Jurkat, Clone E6-1 (cell line): ENCODE measurements at places on chromosomes 16 and 17.
A peak's percentile ranks its signal among the peaks of the same experiment; 100 is the strongest.

GRCh38 chr16:6558126-6558525 lies 774.5 kb upstream of the RBFOX1 start:
- DNase-seq: no peak

DNA sequence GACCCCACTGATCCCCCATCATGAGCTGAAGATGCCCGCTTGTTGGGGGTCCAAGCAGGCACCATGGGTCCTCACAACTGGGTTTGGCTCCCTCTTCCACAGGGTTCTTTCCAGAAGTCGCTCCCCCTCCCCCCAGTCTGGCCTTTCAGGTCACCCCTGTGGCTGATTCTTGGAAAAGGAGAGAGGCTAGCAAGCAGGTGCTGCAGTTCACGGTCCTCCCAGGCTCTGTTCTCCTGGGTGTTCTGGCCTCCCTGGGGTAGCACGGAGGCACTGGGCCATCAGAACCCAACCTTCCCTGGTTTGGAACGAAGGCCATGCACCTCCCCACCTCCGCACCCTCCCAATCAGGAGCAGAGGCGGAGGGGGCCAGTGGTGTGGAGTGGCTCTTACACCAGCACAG lies 18.9 kb downstream of the CACNA1G start:
- DNase-seq: no peak

- no peak for DNase-seq
Measured at GRCh38 chr17:50219939-50220465, 18.6 kb upstream of the COL1A1 start.

GRCh38 chr17:44536090-44536953 lies 21.0 kb upstream of the FZD2 start:
- no peak for DNase-seq

- DNase-seq: no peak
Measured at GRCh38 chr16:17311333-17312093, 159.2 kb downstream of the XYLT1 start.

DNA sequence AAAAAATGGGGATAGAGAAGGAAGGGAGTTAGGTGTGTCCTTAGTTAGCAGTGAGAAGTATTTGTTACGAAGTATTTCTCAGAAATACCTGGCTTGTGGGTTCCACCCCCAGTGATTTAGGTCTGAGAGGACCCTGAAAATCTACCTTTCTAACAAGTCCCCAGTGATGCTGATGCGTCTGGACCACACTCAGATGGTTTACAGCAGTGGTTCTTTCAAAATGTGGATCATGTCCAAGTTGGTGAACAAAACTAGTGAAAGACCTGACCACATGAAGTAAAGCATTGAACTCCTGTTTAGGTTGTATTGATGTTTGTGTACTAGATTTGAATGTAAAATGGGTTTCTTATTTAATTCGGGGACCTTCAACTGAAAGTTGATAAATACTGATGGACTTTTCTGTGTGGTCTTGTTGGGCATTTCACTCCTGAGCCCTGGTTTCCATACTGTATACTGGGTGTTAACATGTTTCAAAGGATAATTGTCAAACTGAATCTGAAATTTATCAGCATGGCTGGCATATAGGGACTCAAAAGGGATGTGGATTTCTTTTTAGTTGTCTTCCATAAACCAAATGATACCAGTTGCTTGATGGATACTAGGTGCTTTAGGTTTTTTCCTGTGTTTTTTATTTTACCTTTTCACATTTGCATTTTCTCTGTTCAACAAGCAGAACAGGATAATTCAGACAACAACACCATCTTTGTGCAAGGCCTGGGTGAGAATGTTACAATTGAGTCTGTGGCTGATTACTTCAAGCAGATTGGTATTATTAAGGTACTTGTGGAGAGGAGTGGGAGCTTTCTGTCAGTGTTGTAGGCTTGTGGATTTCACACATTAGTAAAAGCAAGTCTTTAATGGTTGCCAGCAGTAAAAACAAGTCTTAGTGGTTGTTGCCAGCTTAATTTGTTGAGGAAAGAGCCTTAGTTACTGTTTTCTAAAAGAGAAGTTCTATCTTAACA lies 8.8 kb downstream of the FUS start:
- no peak for DNase-seq

DNA sequence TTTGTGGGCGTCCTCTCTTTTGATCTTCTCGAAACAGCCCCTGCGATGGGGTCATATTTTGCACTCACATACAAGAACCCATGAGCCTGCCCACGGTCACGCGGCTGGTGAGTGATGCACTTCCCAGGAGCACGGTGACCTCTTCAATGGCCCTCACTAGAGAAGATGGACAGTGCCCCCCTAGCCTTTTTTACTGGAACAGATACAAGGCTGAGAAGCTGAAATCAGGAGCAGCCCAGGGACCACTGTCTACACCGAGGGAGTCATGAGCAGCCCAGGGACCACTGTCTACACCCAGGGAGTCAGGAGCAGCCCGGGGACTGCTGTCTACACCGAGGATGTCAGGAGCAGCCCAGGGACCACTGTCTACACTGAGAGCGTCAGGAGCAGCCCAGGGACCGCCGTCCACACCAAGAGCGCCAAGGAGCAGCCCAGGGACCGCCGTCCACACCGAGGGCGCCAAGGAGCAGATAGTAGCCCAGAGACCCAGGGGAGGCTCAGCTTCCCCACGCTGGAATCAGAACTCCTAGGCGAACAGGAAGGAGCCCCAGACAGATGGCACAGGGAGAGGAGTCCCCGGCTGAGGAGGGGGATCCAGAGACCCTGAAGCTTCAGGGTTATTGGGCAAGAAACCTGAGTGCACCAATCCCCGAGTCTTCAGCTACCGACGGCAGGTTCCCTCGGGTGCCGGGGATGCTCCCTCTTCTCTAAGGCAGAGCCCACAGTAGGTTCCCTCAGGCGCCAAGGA lies 23.7 kb downstream of the ACSF3 start:
- DNase-seq: no peak

DNA sequence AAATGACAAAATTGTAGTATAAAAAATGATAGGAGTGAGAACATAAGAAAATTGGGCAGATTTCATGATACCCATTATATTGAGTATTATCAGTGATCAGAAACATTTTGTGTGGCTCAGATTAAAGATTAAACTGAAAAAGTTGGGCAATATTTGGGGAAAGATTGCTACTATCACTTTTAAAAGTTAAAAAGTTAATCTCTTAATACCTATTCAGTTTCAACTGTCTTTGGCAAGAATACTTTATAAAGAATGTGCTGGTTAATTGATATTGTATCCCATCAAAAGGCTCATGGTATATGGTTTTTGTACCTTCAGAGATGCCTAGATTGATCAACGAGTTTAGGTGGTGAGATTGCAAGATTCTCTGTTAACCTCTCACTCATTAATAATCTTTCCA lies 55.8 kb downstream of the BPTF start:
- no peak for DNase-seq

DNA sequence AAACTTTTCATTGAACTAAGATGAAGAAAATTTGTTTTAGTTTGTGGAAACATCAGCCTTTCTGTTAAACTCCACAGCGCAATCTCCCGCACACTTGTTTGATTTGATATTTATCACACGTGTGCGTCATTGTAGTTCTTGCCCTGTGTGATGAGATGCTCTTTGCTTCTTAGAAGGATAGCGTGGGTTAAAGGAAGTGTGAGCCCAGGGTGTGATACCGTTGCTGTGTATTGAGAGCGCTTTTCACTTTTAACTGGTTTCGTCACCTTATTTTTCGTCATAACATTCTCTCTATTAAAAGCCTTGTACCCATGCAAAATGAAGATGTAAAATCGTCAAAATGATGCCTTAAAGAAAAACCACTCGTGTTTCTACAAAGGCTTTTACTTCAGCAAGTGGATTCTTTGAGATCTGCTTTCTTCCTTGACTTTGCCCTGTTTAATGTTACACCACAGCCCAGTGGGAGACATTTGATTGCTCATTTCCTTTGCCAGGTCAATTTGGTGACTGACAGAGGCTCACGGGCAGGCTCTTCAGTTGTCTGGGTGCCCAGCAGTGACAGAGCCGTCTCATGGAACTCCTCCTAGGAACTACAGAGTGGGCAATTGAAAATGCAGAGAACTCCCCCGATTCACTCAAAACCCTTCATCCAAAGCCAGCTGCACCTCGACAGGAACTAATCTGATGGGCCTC lies 61.1 kb downstream of the RPA1 start:
- no peak for DNase-seq

DNA sequence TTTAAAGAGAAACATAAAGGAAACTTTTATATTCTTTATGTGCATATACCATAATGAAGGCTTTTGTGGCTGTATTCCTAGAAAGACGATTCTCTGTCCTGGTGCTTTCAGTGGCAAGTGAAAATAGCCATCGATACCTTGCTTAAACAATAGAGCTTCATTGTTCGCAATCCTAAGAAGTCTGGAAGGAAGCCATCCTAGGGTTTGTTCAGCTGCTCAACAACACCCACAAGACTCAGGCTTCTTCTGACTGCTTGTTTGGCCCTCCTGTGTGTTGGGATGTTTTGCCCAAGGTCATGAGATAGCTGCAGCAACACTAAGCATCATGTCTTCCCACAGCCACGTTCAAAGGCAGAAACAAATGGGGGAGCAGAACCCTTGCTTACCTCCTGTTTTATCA lies 36.1 kb upstream of the COX10 start:
- DNase-seq: no peak

GRCh38 chr17:915538-916201 lies 63.9 kb downstream of the NXN start:
- no peak for DNase-seq

DNA sequence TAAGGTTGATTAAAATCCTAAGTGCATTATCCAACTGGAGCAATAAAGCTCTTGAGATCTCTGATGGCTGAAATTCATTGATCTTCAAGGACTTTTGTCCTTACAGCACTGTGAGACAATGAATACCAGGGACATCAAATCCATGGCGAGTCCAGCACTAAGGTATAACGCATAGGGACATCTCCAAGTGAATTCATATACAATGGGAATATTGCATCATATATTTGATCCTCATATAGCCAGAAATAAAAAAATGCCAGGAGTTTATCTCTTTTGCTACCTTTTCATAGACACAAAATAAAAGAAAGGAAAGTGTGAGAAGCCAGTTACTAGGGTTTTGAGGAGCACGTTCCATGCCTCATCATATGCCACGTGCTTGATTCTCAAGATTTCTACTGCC lies 112.5 kb upstream of the CDH13 start:
- no peak for DNase-seq

- no peak for DNase-seq
Measured at GRCh38 chr16:12557786-12558185, 245.9 kb downstream of the CPPED1 start.

DNA sequence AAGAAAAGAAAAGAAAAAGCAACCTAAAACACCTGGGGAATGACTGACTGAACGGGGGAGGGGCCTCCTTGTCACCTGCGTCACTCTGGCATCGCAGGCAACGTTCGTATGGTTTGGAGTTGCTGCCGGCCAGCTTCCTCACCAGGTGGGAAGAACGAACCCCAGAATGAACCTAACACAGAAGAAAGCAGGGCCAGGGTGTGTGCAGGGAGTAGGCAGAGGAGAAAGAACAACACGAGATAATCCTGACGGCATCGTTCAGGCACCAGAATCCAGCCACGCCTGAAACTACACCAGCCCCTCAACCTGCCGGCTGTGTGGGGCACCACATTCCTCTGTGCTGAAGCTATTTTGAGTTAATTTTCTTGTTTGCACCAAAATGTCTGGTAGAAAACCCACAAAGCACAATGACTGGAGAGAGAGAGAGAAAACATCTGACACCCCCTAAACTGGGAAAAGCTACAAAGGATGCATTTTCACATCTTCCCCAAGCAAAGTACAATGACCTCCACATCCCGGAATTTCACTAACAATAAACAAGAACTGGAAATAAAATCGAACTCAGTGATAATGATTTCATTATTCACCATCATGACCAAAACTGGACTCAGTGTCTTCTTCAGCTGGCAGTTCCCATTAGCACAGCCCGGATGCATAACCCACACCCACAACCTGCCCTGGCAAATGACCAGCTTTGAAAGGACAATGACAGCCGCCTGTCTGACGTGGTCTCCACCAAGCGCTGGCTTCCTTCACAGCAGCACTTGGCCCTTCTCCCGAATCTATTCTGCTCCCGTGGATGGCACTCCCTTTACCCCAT lies 23.6 kb downstream of the RAB40B start:
- no peak for DNase-seq

DNA sequence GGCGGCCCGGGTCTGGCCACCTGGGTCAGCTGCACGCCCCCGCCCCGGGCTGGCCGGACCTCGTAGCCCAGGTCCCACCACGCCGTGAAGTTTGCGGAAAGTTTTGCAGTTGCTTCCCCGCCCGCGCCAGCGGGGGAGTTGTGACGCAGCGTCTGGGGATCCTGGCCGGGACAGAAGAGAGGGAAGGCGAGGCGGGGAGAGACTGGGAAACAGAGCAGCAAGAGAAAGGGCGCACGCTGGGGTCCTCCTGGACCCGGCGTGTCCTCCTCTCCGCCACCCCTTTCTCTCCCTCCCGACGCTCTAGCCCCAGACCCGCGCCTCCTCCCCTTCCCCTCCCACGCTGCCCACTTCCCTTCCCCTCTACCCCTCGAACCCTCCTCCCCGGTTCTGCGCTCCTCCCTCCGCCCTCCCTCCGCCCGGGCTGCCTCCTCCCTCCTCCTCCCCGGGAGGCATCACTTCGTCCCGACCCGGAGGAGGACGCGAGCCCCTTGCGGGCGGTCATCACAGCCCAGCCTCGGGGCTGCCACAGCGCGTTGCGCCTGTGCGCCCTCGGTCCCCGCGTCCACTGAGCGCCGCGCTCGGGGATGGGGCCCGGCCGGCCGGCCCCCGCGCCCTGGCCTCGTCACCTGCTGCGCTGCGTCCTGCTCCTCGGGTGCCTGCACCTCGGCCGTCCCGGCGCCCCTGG lies at the start of gene MRC2:
TSS of gene MRC2 (plus strand) at position 452 of the 685 bp plus-strand sequence. CDS start at position 585, 133 bp downstream.
- DNase-seq: peak; percentile 55

- no peak for DNase-seq
Measured at GRCh38 chr16:16850274-16850673, 471.3 kb downstream of the NPIPA7 start.

DNA sequence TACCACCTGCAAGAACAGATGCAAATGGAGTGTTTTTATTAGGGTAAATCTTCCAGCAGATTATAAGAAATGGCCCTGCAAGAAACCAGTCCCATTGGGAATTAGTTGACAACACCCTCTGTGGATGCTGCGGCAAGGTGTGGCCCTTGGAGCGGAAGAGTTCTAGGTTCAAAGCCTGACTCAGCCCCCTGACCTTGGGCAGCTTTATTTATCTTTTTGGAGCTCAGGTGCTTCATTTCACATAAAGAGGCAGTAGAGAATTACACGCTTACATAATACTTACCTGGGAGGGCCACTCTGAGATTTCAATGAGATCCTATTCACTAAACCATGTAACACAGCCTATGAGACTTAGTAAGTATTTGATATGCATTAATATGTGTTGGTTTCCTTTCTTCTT lies 318.2 kb upstream of the SOX9 start:
- no peak for DNase-seq
